ENCODE measurements at places on chromosomes 7 and 10.

DNA sequence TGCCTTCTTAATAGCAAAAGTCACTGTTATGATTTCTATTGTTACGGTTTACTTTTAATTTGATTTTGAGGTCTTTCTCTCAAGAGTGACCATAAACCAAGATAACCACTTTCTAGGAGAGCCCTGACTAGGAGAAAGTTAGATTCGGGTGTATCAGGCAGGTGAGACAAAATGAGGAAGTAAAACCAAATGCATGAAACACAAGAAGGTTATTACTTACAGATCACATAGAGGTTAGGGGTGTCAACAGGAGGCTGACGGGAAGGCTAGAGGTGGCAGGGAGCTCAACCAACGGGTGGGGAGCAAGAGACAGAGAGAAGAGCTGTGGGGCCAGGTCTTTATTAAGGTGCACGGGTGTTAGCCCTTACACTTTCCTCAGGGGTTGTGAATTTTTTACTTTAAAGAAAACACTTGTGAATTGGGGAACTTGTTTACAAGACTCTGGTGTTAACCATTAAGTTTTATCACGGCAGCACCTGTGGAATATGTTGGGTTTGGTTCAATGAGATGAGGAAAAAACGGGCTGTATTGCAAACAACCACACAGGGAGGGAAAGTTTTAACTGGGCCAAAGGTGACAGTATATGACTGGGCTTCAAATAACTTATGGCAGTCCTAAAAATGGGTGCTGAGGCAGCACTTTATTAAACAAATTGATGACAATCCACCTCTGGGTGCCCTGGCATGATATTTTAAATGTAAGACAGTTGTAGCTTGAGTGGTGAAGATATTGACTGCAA lies 154.9 kb downstream of the SDHAF3 start:
- no peak for DNase-seq

GRCh38 chr7:134802762-134803161 lies 23.3 kb downstream of the CALD1 start:
- DNase-seq = no peak

GRCh38 chr10:69816521-69816920 lies 14.8 kb downstream of the COL13A1 start:
- DNase-seq = peak; percentile 78

DNA sequence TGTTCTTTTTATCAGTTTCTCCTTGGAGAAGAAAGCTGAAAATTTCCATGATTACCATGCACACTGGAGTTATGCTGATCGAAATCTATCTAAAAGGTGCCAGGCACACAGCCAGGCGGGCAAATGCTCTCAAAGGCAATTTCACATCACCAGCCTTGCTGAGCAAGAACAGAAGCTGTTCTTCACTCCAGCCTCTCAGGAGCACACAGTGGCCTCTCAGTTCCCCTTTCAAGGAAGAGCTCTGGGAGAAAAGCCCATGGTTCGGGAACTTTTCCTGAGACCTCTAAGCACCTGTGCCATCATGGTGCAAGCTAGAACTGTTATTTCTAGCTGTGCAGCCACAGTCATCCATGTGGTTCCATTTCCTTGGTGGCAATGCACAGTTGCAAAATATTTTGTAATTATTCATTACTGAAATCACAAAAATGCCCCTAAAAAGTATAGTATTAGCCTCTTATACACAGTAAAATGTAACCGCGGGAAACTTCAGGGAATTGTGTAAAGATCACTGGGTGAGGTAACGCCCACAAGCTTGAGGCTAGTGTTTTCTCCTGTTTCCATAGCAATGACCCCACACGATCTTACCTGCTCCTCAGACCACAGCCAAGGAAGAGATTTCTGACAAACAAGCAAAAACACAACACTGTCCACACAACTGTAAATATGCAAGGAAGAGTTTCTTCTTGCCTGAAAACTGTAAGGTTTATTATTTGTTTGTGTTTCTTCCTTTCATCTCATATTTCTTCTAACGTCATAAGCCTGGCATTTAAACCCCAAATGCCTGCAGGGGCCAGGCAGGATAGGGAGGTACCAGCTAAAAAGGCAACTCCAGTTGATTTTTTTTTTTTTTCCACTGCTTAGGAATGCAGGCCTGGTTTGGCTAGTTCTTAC lies 121.2 kb downstream of the FAM107B start:
- DNase-seq = peak; percentile 31

DNA sequence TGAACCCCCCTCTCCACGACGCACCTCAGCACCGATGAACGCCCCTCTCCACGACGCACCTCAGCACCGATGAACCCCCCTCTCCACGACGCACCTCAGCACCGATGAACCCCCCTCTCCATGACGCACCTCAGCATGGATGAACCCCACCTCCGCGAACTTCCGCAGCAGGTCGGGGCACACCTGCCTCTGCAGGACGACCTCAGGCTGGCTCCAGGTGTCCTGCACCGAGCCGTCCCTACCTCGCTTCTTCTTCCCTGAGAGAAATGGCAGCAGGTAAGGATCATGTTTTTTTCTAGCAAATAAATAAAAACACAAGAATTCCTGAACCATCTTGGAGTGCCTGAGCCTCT lies 24.1 kb downstream of the CFAP46 start:
- no peak for DNase-seq

- peak; percentile 94 for DNase-seq
These were observed 2.1 kb upstream of the SGCE start for GRCh38 chr7:94657771-94658693.

DNA sequence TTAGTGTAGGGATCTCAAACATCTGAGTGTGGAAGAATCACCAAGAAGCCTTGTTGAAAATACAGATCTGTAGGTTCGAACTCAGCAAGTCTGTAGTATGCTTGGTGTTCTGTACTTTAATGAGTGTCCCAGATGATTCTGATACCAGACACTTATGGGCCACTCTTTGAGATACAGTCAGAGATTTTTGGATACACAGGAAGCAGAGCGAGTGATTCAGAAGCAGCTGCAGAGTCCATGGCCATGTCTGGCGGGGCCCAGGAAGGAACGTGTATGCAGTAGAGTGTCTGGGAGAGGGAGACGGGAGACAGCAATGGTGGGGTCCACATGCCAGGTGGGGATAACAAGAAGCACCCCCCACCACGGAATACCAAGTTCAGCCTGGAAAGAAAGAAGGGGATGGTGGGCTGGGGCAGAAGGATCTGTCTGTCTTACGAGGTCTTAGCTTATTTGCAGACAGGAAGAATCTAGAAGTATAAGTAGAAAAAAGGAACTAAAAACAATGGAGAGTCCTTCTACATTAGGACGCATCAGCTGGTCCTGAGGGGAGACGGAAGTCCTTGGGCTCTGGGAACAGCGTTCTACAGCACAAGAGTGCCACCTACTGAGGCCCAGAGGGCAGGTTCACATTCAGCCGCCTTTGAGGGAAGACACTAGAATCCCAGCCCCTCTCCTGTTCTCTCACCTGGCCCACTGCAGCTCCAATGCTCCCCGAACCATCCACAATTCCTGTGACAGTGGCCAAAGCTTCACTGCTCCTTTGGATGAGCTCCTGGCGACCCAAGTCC lies 55.4 kb downstream of the SLC37A3 start:
- peak; percentile 89 for DNase-seq

DNA sequence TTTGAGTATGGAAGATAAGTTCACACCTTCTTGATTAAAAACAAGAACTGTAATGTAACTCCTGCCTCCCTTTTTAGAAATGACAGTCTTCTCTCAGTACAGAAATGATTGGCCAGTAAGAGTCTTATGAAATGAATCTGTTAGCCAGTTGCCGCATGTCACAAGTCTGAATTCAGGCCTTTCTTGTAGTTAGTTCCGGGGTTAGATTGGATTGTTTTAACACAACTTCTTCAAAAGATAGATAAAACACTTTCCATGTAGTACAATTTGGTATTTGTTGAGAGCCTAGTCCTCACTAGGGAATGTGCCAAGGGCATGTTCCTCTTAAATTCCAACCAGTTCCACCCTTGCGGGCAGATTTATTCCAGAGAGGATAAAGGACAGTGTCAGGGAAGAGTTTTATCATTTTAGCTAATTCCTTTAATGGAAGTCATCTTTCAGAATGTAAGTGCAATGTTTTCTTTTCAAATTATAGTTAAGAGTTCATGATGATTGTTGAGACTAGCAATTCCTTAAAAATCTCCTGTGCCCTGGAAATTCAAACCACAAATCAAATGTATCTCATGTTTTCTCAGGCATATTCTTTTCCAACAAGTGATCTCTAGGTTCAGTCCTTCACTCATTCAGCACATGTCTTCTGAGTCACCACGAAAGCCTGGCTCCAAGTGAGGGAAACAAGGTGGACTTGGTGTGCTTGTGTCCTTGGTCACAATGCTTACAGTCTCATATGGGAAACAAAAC lies 4.1 kb downstream of the FHIP2A start:
- no peak for DNase-seq

- DNase-seq = no peak
These were observed 772.7 kb downstream of the KCNMA1 start for GRCh38 chr10:76864922-76865321.

DNA sequence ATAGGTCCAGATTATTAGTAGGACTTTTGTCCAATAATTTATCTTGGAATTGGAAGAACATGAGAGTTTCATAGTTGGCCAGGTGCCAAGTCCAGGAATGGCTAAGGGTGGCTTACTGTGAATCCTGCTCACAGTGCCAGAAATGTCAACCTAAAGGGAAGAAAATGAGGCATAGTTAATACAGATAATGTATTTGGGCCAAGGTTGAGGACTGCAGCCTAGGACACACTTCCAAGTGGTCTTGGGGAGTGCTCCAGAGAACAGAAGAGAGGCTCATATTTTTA lies 78.2 kb downstream of the MAPK8 start:
- DNase-seq = no peak

DNA sequence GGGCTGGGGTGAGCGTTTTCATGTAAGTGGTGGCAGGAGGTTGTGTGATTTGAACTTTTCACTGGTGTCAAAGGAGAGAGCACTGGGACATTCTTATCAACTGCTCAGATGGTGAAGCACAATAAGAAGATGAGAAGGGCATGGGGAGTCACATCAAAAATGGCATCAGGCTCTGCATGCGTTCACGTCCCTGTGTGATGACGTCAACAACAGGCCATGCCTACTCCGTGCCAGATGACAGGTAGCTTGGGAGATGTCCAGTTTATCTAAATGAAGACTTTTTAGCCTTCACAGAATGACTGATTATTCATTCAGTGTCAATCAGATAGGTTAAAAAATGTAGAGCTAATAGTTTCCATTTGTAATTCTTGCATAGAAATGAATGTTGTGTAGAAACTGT lies 264.3 kb upstream of the POM121L12 start:
- DNase-seq = no peak

- no peak for DNase-seq
These were observed 59.1 kb downstream of the CNTNAP2 start for GRCh38 chr7:146175716-146176115.

DNA sequence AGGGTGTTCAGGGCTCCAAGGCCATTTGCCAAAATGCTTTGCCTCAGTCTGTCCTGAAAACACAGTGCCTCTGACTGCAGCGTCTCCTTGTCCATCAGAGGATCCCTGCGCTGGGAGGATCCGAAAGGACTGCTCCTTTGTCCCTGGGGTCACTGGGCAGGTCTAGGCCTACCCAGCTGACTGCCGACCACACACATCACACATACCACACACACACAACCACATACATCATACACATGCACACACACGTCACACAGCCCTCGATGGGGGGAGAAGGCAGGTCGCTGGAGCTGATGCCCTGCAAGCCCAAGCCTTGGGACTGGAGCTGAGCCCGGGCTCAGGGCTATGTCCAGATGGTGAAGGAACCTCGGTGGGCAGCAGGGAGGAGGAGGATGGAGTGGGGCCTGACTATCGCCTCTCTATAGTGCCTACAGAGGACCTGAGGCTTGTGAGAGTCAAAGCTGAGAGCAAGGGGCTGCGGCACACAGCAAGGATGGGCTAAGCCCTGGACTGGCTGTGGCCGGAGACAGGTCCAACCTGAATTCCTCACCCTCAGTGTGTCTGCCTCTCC lies 29.1 kb downstream of the GPRIN2 start:
- no peak for DNase-seq

DNA sequence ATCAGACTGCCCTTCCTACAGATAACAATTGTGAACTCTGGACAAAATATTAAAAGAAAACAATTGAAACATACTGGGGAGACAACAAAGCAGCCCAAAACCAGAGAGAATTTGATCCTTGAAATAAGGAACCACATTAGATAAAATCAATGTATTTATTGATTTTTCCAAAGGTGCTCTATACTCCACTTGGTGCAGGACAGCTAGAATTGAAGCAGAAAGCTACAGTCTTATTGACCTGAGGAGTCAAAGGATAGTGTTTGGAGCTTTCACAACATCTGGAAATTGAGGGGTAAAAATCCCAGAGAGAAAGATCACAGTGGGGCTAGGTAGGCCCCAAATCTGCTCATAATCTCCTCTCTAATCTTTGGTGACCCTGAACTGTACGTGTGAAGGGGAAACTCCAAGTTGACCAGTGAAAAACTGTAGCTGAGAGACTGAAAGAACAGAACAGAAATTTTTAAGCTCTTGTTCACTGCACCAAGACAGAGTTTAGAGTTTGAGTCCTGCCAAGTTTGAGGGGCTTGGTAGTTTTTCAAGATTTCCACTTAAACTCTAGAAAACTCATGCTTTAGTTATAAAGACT lies 70.2 kb downstream of the SAMD9 start:
- no peak for DNase-seq

DNA sequence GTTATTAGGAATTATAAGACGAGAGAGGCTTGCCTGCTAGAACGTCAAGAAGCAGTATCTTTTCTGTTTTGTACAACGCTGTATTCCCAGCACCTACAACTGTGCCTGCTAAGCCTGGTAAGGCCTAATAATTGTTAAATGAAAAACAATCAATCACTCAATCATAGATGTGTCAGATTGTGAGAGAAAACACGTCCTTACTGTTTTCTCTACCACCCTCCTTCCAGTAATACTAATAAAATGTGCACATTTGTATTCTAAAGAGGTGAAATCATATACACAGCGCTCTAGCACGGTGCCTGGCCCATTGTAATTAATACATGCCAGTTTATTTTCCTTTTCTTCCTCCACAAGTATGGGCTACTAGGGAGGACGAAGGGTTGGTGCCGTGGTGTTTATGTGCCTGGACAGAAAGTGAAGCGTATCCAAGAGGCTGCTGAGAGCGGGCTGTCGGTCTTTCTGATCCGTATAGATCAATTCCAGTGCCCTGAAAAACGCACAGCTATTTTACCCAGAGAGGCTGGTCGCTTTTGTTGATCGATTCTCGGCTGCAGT lies 1.5 kb upstream of the AUTS2 start:
- DNase-seq = no peak

- peak; percentile 35 for DNase-seq
These were observed 38.1 kb downstream of the FAM107B start for GRCh38 chr10:14736600-14737081.

- DNase-seq = no peak
These were observed 94.4 kb upstream of the COL1A2 start for GRCh38 chr7:94300176-94300835.

- DNase-seq = no peak
These were observed 225.8 kb downstream of the EXOC4 start for GRCh38 chr7:133478591-133479135.

DNA sequence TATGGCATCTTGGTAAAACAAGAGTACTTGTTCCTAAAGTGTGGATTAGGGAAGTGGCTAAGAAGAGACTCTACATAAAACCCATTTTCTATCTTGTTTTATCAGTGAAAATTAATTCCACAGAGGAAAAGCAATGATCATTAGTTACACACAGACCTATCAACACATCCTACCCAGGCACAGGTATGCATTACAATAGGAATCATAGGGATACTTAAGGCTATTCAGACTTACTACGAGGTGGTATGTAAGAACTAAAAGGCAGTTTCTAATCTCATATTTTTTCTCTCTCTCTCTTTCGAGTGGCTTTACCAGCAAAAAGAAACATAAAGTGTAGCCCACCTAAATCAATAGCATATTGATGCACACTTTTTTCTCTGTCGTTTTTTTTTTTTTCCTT lies 166.3 kb upstream of the FEZF1 start:
- no peak for DNase-seq

- no peak for DNase-seq
These were observed 122.2 kb downstream of the PDE1C start for GRCh38 chr7:31948029-31948428.

Measured in inflammatory macrophage (primary cell).